ENCODE measurements at places on chromosomes 16 and 17.

- no peak for DNase-seq
Measured at GRCh38 chr17:46883871-46884520, 32.6 kb downstream of the WNT9B start.

DNA sequence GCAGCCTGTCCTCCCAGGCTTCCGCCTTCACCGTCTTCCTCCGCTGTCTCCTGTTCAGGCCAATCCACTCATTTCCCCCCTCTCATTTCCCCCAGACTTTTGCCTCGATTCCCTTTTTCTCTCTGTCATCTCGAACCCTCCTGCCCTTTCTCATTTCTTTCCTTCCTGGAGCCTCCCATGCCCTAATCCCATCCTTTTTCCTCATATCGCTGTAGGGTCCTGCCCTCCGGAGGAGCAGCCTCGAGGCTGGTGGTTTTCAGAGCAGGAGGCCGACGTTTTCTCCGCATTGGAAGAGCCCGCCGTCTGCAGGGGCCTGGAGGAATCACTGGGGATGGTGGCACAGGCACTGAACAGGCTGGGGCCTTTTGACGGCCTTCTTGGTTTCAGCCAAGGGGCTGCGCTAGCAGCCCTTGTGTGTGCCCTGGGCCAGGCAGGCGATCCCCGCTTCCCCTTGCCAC lies 597 bp downstream of the OVCA2 start:
- DNase-seq: no peak

DNA sequence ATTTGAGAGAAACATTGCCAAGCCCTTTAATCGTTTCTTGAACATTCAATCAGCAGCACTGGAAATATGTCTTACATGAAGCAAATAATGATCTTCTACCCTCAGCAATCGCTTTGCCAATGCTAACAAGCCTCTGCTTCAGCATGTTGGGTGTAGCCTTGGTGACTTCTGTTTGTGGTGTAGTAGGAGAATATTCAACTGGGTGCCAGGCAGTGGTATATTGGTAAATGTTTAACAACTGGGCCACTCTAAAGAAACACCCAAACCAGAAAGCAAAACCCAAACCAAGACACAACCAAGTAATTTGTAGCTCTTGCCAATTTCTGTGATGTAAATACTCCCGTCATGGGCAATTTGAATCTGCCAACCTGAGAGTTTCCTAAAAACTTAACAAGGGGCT lies 9.7 kb downstream of the CDH13 start:
- DNase-seq: no peak

- DNase-seq: no peak
Measured at GRCh38 chr16:64974381-64974780, 147.5 kb downstream of the CDH11 start.

DNA sequence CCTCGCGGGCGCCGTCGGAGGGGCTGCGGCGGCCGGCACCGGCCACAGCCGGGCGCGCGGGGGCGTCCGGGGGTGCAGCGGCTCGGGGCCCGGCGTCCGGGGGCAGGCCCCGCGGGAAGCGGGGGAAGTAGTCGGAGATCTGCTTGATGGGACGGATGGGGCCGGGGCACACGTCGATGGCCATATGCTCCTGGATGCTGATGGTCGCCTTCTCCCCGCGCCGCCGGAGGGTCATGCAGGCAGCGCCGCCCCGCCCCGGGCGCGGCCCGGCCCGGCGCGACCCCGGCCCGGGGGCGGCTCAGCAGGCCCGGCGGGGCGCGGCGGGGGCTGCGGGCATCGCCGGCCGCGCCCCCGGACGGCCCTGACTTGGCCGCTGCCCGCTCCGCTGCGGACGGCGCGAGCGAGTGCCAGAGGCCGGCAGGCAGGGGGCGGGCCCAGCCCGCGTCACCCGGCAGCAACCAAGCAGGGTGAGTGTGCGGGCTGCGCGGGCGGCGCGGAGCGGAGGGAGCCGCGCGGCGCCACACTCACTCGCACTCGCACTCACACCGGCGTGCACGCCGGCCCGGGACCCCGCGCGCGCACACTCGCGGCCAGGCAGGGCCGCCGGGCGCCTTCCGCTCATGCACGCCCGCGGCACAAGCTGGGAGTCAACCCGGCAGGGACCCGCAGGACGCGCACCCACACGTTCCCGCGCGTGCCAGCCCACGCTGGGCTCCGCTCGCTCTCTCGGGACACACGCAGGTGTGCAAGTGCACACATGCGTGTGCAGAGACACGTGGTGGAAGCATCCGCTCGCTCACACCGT lies at the start of gene DOC2B:
Gene DOC2B, minus strand, starts transcription at position 406 of the 805 bp plus-strand sequence. Its CDS starts 171 bp downstream, at position 235.
- no peak for DNase-seq

DNA sequence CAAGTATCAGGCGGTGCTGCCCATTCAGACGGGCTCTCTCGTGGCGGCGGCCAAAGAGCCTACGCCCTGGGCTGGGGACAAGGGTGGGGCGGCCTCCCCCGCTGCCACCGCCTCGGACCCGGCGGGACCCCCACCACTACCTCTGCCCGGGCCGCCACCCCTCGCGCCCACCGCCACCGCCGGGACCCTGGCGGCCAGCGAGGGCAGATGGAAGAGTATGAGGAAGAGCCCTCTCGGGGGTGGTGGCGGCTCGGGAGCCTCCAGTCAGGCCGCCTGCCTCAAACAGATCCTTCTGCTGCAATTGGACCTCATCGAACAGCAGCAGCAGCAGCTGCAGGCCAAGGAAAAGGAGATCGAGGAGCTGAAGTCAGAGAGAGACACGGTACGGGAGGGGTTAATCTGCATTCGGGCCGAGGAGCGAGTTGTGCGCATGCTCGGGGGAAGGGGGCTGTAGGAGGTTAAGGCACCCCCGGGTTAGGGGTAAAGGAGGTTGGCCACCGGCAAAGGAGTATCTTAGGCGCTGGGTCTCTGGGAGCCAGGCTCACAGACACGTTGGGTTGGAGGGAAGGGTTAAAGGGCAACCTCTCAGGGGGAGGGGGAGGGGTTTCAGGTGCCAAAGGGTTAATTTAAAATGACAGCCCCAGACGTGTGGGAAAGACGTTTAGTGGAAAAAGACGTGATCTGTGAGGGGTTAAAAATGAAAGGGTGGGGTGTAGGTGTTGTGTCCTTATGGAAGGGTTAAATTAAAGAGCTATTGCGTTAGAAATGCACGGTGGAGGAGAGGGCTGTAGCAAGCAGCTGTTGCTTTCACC lies 1.4 kb downstream of the MSL1 start:
- DNase-seq: peak; percentile 73

DNA sequence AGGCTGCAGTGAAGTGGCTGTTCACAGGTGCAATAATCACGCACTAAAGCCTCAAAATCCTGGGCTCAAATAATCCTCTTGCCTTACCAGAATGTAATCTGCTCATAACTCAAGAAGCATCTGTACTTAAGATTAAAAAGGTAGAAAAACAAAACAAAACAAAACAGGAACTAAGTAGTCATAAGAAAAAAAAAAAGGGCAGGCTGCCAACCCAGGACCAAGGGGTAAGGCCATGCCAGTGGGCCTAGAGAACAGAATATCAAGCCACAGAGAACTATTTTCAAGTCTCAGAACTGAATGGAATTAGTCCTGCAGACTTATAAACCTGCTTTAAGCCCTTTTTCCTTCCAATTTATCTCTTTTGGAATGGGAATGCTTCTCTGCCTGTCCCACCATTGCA lies 64.8 kb upstream of the TBC1D3K start:
- no peak for DNase-seq

- peak; percentile 81 for DNase-seq
Measured at GRCh38 chr17:41801374-41802271, 10.1 kb downstream of the P3H4 start.

- DNase-seq: no peak
Measured at GRCh38 chr16:73002866-73003265, 45.1 kb downstream of the ZFHX3 start.

- DNase-seq: no peak
Measured at GRCh38 chr17:63760771-63761539, 12.4 kb downstream of the CCDC47 start.

- DNase-seq: no peak
Measured at GRCh38 chr17:82249896-82250581, 21.2 kb downstream of the SLC16A3 start.

GRCh38 chr16:47916266-47916665 lies 239.5 kb downstream of the ABCC12 start:
- no peak for DNase-seq

DNA sequence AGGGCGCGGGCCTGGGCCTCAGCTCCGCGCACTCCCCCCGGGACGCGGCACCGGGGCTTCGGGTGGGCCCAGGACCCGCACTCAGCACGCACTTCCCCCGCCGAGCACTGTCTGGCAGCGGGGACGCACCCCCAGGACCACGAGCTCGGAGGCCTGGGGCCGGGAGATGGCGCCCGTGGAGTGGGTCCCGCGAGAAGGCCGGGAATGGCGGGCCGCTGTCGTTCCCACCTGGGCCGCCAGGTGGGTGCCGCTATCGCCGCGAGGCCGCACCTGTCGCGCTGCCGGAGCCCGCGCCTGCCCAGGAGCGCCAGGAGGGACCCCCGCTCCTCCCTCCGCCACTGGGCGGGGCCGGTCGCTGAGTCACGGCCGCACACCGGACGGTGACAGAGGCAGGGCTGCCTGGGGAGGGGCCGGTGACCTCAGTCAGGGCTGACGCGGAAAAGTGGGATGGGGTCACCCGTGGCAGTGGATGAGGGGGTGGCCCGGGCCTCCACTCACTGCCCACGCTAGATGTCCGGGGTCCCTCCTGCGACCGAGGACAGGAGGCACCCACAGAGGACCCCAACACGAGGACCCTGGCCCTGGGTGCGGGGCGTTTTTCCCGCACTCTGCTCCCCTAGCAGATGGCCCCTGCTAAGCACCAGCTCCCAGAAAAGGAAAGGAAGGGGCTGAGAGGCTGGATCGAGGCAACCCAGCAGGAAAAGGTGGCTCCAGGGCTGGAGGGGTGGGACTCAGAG lies 6.9 kb upstream of the ACTG1 start:
- DNase-seq: peak; percentile 62

- no peak for DNase-seq
Measured at GRCh38 chr17:52027081-52027480, 131.4 kb downstream of the CA10 start.

- DNase-seq: no peak
Measured at GRCh38 chr16:57683636-57684545, 10.7 kb upstream of the DRC7 start.

DNA sequence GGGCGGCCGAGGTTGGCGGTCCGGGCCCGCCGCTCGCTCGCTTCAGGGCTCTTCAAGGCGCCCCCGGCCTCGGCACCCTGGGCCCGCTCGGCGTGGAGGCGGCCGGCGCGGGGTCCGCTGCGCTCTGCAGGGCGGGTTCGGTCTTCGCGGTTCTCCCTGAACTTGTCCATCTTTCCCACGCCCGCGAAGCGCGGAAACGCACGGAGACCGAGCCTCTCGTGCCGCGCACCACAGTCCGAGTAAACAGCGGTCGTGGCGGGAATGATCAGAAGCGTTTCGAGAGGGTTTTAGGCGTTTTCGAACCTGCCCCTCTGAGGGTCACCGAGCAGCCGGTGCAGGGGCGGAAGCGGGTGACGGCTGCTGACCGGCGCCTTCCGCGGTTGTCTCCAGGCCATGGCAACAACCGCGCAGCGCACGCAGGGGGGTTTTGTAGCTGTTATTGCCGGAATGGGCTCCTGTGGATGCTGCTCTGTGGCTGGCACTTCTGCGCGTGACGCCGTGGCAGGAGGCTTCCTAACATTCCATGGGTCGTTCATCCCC lies 414 bp downstream of the NARF start:
- peak; percentile 35 for DNase-seq

GRCh38 chr16:9370061-9370491 lies 278.6 kb downstream of the HAPSTR1 start:
- DNase-seq: no peak

DNA sequence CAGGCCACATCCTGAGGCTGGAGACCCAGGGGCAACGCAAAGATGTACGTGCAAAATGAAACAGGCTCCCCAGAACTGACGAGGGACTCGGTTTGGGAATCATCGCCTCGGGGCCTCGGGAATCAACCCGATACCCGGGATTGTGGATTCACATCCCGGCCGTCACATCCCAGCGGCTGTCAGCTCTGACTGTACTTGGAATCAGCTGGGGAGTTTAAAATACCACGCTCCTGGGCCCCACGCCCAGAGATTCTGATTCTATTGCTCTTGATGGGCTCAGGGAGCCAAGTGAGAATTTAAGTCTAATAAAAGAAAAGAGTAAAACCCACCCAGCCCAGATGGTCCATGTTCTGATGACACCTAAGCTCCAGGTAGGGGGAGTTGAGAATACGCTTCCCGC lies 42.2 kb downstream of the MRM3 start:
- DNase-seq: no peak

DNA sequence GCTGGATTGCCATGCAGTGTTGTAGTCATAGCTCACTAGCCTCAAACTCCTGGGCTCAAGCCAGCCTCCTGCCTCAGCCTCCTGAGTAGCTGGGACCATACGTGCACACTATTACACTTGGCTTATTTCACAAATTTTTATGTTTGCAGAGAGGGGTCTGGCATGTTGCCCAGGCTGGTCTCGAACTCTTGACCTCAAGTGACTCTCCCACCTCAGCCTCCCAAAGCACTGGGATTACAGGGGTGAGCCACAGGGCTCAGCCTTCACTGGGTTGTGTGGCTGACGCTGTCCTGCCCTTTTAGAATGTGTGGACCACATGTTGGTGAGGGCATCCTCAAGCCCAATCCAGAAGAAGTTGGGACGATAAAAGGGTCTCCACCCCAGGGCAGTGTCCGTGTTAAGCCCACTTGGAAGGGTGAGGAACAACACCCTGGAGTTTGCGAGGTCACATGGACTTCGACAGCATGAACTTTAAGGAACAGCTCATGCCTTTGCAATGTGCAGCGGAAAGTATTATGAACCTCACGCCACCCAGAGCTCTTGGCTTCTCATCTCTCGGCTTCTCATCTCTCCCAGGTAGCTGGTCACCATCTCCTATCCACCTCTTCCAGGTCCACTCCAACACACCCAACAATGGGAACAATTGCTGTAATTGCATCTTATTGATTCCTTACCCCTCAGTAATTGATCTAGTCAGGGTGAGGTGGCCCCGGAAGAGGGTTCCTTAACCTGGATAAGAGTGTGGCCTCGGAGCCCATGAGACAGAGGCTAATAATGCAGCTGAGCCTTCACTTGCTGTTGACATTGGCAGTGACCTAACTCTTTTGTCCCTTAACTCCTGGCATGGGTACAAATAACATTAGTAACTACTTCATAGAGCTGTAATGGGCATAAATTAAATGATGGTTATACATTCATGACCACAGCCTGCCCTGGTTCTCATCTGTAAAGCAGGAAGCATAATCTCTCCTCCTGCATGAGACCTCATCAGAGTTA lies 6.7 kb downstream of the FOXL1 start:
- DNase-seq: no peak

DNA sequence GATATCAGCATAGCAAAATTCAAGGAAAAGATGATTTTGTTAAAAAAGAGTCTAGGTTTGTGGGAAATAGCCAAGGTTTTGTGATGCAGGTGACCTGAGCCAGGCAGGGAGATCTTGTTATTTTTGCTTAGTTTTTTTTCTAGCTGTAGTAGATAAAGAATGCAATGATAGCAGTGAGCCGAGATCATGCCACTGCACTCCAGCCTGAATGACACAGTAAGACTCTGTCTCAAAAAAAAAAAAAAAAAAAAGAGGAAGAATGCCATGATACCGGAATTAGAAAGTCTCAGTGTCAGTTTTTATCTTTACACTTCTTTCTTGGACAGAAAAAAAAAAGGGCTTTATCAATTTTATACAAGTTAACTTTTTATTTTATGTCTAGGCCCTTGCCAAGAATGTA lies 27.5 kb downstream of the TMEM238L start:
- no peak for DNase-seq
